ENCODE measurements at places on chromosomes 4 and X. TPM values are rescaled to one million over a fixed set of nuclear protein-coding genes. Genes with fewer than 3 reads are reported as not detected.

GRCh38 chr4:181998398-181999295, 244.6 kb upstream of the TENM3 start:
- DNase-seq, result no peak
- no peaks in the 10 kb centered on the region for H3K27me3 ChIP-seq
- H3K4me1 ChIP-seq, result no peaks in the 10 kb centered on the region
- H3K27ac ChIP-seq, result no peak overlapping the region
- H3K4me3 ChIP-seq, result no peak overlapping the region

The ETDA gene
- not detected for total RNA-seq

- no peak overlapping the region for H3K27ac ChIP-seq
- H3K27me3 ChIP-seq, result no peaks in the 10 kb centered on the region
- DNase-seq, result no peak
- H3K36me3 ChIP-seq, result no peaks in the 10 kb centered on the region
These were observed 18.1 kb upstream of the ZXDB start for GRCh38 chrX:57573754-57574153.

GRCh38 chrX:52361941-52362340, 6.9 kb upstream of the XAGE2 start:
- no peaks in the 10 kb centered on the region for H3K4me1 ChIP-seq
- H3K36me3 ChIP-seq, result no peaks in the 10 kb centered on the region
- no peak overlapping the region for H3K27ac ChIP-seq
- DNase-seq, result no peak
- H3K27me3 ChIP-seq, result no peaks in the 10 kb centered on the region

GRCh38 chr4:145195167-145195952, 15.0 kb upstream of the OTUD4 start:
- H3K27ac ChIP-seq, result no peak overlapping the region
- H3K4me1 ChIP-seq, result no peaks in the 10 kb centered on the region
- no peaks in the 10 kb centered on the region for H3K27me3 ChIP-seq
- DNase-seq, result no peak
- H3K36me3 ChIP-seq, result no peaks in the 10 kb centered on the region
- no peak overlapping the region for H3K4me3 ChIP-seq

Data from esophagus squamous epithelium (tissue), 5 donors.